ENCODE measurements at places on chromosomes 2 and 18.

DNA sequence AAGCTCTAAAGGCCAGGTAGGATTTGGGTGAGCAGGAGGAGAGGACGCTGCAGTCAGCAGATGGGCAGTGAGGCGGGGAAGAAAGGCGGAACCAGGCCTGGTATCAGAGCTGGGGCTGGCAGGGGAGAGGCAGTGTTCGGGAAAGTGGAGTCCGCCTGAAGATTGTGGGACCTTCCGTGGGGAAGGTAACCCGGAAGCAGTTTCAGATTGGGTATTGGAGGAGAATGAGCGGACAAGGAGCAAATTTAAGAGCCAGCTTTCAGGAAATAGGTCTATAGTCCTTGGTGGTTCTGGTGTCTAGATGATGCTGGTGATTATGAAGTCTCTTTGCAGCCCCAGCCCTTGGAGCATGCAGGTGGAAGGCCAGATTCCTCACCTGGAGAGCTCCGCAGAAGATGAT is 51.0 kb downstream of the TCF7L1 start:
- DNase-seq = no peak

- no peak for DNase-seq
Observed at GRCh38 chr2:105498281-105498846, 99.5 kb upstream of the FHL2 start.

- no peak for DNase-seq
Observed at GRCh38 chr18:9865764-9866490, 19.8 kb upstream of the TXNDC2 start.

GRCh38 chr2:64212801-64213321 is 68.6 kb upstream of the PELI1 start:
- no peak for DNase-seq

GRCh38 chr2:71521436-71521950 is 68.1 kb downstream of the DYSF start:
- no peak for DNase-seq
